ENCODE measurements at places on chromosomes 4 and X. TPM values are rescaled to one million over a fixed set of nuclear protein-coding genes. Genes with fewer than 3 reads are reported as not detected.

Gene MAGEB10
- total RNA-seq, result not detected

Gene NAT8L
- total RNA-seq, result 0.07 TPM

Gene NLGN4X
- total RNA-seq, result not detected

Gene SOWAHB
- total RNA-seq, result not detected

Gene HSFX4
- total RNA-seq, result not detected

Gene C4orf50
- total RNA-seq, result not detected

All from thoracic aorta endothelial cell (primary cell).